Fibroblast of the conjunctiva (primary cell): ENCODE measurements at places on chromosomes 7 and 10.

GRCh38 chr7:32347244-32347828, 142.8 kb downstream of the LSM5 start:
- DNase-seq: no peak

- no peak for DNase-seq
Measured at GRCh38 chr10:98925651-98926050, 310.0 kb downstream of the HPSE2 start.

DNA sequence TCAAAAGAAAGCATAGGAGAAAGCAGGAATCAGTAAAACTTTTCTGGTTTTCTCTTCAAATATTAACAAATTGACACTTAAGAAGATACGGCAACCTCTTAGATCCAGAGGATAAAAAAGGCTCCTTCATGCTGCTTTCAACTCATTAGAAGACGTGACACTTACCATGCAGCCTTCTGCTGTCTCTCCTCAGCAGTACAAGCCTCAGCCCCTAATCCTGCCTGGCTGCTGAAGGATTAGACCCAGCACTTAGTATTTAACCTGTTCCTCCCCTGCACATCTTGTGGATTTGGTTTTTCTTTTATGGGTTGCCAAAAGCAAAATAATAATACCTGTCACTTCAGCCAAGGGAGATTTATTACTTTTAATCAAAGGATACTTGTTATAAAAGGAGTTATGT, 108.4 kb downstream of the LYZL1 start:
- DNase-seq: no peak

- DNase-seq: no peak
Measured at GRCh38 chr10:72597897-72598296, 28.0 kb downstream of the MICU1 start.

DNA sequence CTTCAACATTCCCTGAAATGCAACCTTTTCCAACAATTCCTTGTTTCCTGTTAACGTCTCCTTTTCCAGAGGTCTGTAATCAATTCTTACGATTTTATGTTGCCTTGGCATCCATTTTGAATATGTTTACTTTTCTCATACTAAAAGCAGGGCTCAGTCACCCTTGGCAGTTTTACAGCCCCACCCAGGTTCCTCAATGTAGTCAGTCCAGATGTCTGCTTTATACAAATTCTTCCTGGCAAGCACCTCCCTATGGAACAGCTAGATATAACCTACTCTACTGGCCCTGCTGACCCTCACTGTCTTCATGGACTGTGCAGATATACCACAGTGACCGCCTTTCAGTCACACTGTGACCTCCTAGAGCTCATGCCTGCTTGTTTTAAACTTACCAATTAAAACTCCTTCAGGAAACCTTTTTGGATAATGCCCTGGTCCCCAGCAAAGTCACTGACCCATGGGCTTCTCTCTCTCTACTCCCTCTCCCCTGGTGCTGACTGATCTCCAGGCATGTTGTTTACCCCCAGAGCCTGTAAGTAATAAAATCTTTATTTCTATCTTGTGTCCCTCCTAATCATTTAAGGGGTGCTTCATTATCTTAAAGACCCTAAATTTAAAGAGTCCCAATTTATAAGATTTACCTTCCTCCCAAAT, 147.1 kb upstream of the STEAP1 start:
- DNase-seq: no peak

- DNase-seq: no peak
Measured at GRCh38 chr7:139827042-139827441, 2.0 kb upstream of the TBXAS1 start.

DNA sequence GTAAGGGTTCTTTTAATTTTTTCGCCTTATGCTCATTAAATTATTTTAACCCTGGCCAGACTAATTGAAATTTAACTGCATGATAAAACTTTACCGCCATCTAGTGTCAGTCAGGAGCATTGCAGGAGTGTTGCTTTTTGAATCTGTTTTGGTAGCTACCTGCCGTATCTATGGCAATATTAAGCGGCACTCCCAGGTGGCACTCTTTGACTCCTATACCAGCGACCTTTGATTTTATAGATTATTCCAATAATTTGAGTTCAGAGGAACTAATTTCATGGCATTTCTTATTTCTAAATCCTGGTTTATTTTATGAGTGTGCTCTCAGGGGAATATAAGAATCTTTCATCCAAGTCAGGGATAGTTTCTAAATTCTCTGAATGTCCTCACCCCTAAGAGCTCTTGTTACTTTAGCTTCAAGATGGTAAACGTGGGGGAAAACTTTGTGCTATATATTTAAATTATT, 198.9 kb downstream of the REEP3 start:
- no peak for DNase-seq

DNA sequence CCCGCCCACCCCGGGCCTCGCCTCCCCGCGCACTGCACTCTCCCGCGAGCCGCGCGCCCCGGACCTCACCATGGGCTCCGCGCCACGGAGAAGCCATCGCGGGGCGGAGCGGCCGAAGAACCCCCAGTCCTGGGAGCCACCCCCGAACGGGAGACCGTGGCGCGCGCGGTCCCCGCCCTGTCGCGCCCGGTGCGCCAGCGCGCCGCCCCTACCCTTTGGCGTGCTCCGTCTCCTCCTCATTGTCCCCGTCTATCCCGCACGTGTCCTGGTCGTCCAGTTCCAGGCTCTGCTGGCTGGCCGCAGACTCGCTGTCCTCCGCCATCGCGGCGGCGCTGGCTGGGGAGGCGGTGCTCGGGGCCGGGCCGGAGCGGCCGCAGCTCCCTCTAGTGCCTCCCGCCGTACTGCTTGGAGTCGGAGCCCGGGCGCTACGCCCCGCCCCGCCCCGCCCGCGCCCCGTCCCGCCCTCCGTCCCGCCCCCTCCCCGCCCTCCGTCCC, at the start of gene NMT2:
Gene NMT2, minus strand, starts transcription at position 403 of the 495 bp plus-strand sequence. Its CDS starts 81 bp downstream, at position 322.
- no peak for DNase-seq

DNA sequence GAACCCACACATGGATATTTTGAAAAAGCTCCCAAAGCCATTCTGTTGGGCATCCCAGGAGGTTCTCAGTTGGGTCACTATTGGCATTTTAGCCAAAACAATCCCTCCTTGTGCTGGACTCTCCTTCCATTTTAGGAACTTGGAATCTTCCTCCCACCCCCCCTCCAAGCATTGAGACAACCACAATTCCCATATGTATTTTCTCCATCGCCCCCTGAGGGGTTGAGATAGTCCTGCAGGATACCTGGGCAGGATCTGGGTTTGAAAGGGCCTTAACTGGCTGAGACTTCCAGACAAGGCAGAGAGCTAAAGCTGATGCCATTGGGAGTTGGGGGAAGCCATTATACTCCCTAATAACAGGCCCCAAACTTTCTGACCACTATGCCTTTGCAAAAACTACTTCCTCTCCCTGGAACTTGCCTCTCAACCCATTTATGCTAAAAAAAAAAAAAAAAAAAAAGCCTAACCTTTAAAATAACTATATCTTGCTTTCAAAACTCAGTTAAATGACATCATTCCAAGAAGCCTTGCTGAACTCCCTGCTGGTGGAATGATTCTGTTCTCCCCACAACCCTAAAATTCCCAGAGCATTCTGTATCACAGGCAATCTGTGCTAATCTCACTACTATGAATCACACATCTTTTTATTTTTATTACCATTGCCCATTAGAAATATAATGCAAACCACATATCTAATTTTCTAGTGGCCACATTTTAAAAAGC, 77.5 kb upstream of the PDE1C start:
- no peak for DNase-seq

- no peak for DNase-seq
Measured at GRCh38 chr7:105926131-105926530, 36.9 kb upstream of the CDHR3 start.

DNA sequence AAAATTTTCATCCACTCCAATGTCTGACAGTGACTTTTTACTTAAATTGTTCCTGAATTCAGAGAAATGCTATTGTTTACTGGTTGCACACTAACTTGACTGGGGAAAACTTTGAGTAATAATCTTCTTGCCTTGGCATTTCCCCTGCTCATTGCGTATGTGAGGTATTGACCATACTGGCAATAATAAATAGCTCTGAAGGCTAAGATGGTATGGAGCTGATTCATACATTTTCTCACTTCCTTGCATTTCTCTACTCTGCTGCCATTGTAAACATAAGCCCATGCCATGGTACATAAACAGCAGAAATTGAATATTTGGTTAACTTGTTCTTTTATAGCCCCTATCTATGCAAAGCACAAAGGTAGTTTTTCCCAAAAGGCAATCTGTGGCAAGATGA, 290.0 kb downstream of the RNLS start:
- DNase-seq: no peak
